ENCODE measurements at places on chromosomes 12 and 14.
A peak's percentile ranks its signal among the peaks of the same experiment; 100 is the strongest.

- DNase-seq, result no peak
These were observed 332.5 kb downstream of the CCER1 start for GRCh38 chr12:90622431-90622830.

DNA sequence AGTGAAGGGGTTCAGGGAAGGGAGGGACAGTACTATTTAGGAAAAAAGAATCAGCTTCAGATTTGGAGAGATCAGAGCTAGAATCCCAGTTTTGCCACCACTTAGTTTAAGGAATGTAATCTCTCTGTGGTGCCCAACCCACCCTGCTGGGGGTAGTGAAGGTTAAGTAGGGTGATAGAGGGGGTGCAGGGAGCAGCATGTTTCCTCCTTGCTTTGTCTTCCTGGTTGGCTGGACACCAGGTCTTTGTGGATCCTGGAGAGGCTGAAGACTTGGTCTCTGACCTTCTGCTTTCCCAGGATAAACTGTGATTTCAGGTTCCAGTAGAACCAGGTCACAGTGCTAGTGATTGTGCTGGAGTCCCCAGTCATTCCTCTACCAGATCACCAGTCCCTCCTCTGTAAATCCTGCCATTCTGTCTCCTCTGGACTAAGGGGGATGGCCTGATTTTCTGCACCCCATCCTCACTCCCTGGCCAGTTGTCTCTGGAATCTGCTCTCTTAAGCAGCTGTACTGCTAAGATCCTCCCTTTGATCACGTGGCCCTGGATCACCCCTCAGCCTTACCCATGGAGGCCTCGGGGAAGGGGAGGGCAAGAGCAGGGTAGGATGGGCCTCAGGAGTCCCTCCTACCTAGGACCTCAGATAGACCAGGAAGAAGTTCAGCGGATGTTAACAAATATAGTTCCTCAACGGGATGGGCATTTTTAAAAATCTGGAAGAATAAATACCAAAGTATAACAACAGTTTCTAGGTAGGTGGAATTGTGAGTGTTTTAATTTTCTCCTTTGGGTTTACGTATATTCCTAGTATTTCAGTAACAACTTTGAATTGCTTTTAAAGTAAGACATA lies 3.1 kb downstream of the MAP3K12 start:
- no peak for DNase-seq

DNA sequence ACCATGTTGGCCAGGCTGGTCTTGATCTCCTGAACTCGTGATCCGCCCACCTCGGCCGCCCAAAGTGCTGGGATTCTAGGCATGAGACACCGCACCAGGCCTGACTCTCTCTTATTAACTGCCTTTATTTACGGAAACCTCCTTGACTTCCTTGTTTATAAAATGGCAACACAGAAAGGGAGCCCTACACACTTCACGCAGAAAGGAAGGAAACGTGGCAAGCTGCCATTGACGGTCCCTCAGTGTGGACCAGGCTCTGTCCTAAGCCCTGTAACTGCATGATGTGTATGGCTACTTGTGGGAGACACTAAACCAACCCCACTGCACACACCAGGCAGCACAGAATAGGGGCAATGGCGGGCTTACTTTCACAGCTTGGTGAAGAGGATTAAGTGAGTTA lies 11.7 kb downstream of the CINP start:
- DNase-seq, result no peak

- no peak for DNase-seq
These were observed 142.3 kb downstream of the ADGRD1 start for GRCh38 chr12:131095826-131096680.

DNA sequence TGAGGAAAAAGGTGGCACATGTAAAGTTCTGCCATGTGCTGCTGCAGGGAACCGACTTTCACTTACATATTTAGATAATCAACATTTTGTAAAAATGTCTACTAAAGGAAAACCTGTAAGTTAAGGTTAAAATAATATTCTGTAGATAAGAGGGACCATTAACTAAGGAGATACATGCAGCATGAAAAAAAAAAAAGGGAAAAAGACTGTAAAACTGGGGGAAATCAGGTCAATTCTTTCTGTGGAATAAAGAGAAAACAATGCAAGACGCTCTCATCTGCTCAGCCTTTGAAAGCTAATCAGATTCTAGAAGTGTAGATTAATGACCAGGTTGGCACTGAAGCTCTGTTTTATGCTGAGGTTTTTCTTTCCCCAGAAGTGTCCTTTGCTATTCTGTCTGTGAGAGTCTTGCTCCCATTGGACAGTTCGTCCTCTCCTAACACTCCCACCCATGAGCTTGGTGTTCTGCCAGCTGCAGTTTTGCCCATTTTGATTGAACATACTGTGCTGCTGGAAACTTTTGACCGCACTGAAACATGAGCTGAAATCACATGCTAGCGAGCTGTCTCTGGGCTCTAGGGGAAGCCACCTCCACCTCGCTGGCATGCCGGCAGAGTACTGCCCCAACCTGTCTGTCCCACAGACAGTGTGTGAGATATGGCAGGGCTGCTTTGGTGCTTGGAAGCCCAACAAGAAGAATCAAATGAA lies 39.7 kb downstream of the PPTC7 start:
- no peak for DNase-seq

- no peak for DNase-seq
These were observed 77.0 kb upstream of the PSMC1 start for GRCh38 chr14:90179357-90179756.

DNA sequence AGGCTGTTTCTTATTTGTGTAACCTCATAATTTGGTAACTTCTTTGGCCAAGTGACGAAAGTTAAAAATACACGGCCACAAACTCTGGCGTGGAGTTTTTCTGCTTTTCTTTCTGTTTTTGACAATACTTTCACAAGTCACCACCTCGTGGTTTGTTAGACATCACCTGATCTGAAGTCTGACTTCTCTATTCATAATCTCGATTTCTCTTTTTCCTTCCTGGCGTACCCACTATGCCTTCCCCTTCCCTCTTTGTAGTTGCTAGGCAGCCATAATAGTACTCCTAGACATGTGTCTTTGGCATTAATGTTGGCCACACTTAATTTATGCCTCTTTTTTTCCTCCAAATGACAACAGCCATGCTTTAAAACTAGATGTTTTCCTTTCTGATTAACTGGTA lies 97.6 kb downstream of the POLR3B start:
- DNase-seq, result peak; percentile 16

DNA sequence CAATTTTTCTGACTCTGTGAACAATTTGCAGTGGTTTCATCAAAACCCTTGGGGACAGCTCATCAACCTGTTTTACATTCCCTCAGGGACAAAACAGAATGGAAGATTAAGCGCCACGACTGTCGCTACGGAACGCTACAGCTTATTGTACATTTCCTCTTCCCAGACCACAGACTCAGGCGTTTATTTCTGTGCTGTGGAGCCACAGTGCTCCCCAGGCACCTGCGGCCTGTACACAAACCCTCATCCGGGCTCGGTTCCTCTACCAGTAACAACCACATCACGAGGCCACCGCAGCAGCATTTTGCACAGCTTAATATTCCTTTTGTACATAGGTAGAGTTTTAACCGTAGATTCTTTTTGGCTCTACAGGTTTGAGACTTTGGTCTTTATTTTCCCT lies 397.4 kb upstream of the OR4E1 start:
- DNase-seq, result peak; percentile 23

Measured in GM10248 (cell line).